ENCODE measurements at places on chromosomes 12 and 14. TPM values are rescaled to one million over a fixed set of nuclear protein-coding genes. Genes with fewer than 3 reads are reported as not detected.

- DNase-seq = no peak
Measured at GRCh38 chr14:106831322-106831720, 1304.9 kb downstream of the TMEM121 start.

- DNase-seq = no peak
Measured at GRCh38 chr12:51077930-51078329, 5.5 kb downstream of the CSRNP2 start.

- DNase-seq = no peak
Measured at GRCh38 chr14:34187061-34187460, 236.2 kb upstream of the EGLN3 start.

- DNase-seq = no peak
Measured at GRCh38 chr12:102317155-102317554, 119.5 kb upstream of the PMCH start.

CMA1 gene
- polyA plus RNA-seq = not detected

DNA sequence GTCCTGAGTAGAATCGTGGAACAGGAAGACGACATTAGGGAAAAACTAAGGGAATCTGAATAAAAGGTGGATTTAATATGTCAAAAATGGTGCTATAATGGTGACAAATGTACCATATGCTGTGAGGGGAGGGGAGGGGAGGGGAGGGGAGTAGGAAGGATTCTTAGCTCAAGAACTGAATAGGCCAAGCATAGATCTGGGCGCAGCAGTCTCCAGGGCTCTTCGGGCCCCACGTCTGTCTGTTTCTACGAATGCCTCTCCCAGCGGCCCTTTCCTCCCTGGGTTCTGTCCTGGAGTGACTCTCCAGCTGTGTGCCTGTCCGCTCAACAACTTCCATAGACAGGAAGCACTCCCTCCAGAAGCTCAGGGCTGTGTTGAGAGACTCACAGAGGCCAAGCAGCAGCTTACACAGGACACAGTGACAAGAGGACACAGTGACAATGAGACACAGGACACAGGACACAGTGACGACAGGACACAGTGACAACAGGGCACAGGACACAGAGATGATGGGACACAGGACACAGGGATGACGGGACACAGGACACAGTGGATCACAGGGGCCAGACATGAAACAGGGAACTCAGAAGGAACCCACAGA lies 42.4 kb upstream of the PPP2R5C start:
- DNase-seq = no peak

DNA sequence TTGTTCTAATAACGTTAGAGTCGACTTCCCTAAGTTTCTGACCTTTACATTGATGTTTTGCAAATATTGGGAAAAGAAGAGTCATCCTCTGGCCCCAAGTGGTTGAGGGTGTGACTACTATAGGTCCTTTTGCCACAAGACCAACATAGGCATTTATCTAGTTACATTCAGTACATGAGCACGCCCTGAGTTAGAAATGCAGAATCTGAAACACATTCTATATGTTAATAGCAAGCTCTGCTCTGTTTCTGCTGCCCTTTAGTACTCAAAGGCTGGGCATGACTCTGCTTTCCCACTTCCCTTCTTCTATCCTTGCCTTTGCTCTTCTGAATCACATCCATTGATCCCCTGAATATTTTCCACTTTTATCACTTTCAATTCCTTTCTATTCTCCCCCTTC lies 115.1 kb upstream of the PTPRB start:
- DNase-seq = no peak

GRCh38 chr12:130632642-130633041 lies 83.5 kb downstream of the RIMBP2 start:
- DNase-seq = no peak

PMCH gene
- polyA plus RNA-seq = not detected

DNA sequence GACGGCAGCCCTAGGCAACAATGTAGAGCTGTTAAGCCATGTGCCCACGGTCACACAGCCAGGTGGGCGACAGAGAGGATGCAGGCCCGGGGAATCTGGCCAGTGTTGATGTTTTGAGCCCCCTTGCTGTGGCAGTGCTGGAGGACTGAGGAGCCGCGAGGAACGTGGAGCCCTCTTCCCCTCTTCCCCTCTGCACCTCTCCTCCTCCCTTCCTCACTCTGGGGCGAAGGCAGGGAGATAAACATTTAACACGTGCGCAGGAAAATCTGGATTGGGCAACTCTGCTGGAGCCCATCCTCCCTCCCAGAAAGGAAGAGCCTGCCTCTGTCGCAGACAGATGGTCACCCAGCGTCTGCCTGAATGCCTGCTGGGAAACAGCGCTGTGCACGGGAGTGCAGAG lies 376.8 kb downstream of the FUT8 start:
- DNase-seq = peak; percentile 47

DNA sequence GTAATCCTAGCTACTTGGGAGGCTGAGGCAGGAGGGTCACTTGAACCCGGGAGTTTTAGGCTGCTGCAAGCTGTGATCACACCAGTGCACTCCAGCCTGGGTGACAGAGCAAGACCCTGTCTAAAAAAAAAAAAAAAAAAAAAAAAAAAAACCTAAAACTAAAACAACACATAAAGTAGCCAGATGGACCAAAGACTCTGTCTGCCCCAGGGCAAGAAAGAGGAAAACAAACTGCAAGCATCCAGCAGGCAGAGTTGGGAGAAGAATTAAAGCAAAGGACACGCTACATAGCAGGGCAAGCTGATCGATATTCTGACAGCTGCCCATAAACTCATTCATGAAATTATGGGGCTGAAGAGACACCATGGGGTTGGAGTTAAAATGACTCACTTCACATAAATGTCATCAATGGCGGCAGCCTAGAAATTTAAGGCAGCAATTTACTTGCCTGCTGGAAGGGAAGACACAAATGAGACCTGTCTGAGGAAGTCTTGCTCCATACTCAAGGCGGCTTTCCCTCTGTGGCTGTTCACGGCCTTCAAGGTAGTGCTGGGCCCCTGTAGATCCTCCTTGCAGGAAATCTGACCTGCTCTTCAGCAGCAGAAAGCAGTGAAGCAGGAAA lies 259.1 kb upstream of the FKBP4 start:
- DNase-seq = no peak

DNA sequence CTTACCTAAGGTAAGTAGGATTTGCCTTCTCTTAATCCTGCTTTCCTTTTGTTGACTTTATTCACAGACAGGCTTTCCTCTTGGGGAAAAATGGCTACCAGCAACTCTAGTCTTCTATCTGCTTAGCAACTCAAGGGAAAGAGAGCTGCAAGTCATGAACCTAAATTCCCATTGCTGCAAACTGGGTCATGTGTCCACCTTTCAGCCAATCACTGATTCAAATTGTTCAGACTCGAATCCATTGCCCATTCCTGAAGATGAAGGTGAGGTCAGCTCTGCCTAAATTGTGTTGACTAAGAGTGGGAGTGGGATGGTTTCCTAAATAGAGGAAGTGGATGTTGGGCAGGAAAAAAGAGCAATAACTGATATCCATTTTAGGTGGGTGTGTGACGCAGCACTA lies 7.7 kb downstream of the FBXW8 start:
- DNase-seq = no peak

GRCh38 chr12:56315249-56315621 lies 553 bp downstream of the CNPY2 start:
- DNase-seq = peak; percentile 41

RTN1 gene
- polyA plus RNA-seq = 674 TPM

- DNase-seq = peak; percentile 87
Measured at GRCh38 chr12:54749191-54749818, 101.1 kb upstream of the DCD start.

ZCRB1 gene
- 65.3 TPM for polyA plus RNA-seq

DNA sequence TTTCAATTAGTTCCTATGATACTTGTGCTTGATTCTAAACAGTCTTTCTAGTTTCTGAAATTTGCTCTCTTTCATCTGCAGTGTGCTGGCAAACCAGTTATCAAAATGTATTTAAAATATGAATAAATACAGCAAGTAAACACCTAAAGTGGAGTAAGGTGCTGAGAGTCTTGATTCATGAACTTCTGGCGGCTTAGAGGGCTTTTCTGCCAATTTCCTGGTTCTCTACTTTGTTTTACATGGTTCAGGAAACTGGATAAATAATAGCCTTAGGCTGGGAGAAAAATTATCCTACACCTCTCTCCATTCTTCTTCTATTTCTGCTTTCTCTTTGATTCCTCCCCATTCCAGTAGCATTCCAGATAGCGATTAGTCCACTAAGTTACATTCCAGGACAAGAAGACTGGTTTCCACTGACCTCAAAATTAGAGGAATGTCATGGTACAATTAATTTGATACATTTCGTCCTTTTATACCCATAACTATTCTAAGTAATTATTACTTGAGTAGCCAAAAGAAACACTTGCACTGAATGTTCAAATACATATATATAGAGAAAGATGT lies 14.9 kb downstream of the ATP2B1 start:
- no peak for DNase-seq

DNA sequence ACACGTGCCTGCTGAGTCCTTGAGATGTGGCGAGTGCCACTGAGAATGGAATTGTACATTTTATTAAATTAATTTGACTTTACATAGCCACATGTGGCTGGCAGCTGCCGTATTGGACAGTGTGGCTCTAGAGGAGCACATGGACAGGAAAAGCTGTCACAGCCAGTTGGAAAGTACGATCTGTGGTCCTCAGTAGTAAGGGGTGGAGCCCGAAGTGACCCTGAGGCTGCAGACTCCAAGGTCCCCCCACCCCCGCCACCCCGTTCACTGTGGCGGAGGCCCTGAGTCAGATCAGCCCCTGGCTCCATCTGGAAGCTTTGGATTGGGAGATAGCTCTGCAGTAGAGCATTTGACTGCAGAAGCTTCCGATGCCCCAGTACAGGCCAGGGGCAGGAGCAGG lies 25.8 kb upstream of the BEGAIN start:
- DNase-seq = no peak

RHNO1 gene
- 27.1 TPM for polyA plus RNA-seq
